ENCODE measurements at places on chromosomes 7 and 10.

- DNase-seq: no peak
Measured at GRCh38 chr10:61001731-61002122, 57.7 kb upstream of the RHOBTB1 start.

GRCh38 chr10:74061104-74061503 lies 63.2 kb downstream of the VCL start:
- no peak for DNase-seq

DNA sequence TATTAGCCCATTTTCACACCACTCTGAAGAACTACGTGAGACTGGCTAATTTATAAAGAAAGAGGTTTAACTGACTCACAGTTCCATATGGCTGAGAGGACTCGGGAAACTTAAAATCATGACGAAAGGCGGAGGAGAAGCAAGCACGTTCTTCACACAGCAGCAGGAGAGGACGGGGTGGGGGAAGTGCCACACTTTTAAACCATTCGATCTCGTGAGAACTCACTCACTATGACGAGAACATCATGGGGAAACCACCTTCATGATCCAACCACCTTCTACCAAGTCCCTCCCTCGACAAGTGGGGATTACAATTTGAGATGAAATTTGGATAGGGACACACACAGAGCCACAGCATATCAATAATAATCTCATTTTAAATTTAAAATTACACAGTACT lies 80.2 kb downstream of the VWDE start:
- no peak for DNase-seq

DNA sequence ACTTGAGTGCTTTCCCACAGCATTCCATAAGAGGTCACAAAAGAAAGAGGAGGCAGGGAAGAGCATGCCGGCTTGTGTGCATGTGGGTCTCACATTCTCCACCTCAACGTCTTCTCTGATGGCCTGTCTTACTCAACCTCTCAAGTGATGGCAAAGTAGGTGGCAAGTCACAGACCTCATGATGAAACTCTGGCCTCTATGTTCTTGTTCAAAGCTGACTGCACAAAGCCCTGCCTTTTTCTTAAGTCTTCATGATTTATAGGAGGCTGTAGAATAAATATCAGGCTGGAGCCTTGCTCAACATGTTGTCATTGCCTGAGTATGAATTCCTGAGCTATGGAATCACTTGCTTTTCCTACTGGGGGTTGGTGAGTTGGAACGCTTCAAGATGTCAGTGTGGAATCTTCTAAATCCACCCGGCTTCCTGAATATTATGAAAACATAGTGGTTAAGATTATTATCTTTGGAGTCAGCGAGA lies 213.6 kb upstream of the INHBA start:
- no peak for DNase-seq

DNA sequence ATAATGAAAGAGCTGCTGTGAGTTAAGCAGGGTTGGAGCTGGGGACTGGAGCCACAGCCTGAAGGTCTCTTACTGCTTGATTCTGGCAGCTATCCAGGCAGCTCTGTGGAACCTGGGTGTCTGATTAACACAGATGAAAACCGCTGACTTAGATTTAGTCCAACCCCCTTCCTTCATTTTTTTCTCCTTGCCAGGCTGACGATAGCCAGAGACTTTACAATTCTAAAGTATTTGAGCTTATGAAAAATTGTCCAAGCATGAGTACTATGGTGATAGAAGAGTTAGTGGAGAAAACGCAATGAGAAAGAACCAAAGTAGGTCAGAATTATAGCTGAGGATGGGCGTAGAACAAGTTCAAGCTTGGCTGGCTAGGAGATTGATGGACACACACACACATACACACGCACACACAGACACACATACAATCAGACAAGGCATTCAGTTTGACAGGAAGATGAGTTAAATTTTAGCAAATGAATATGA lies 13.5 kb upstream of the GPR85 start:
- DNase-seq: no peak

- DNase-seq: no peak
Measured at GRCh38 chr10:71357792-71358265, 38.8 kb downstream of the SLC29A3 start.

DNA sequence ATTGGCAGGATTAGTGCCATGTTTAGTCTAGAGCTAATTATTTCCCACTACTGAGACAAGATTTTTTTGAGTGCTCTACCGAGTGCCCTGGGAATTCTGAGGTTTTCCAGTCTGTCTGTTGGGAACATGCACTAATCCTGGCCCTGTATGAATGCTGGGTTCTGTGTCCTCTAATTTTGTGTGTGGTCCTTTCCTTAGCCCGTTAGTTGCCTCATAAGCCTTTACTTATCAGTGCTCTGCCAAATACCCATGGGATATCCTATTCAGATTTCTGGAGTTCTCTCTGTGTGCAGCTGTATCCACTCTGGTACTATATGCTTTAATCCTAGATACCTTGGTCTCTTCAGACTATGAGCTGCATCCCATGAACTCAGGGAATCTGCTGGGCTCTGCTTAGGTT lies 13.1 kb downstream of the CSGALNACT2 start:
- DNase-seq: no peak
